Muscle of leg (tissue), 16 donors: ENCODE measurements at places on chromosomes 7 and 10. TPM values are rescaled to one million over a fixed set of nuclear protein-coding genes. Genes with fewer than 3 reads are reported as not detected.

The MRLN gene
- 254 TPM for total RNA-seq

DNA sequence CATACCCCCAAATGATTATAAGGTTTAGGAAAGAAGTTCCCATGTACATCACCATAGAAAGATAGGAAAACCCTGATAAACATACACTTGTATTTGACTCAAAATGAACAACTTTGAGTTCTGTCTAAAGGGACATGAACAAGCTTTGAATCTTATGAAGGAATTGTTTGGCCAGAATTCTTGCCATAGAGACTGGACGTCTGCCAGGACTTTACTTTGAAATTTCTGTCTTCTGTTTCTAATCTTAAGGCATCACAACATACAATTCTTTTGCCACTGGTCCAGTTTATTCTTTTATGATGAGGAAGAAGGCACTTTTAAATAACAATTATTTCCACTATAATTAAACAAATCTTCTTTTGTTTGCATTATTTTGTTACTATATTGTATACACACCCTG lies 26.2 kb upstream of the CYP26C1 start:
- H3K36me3 ChIP-seq: no peaks in the 10 kb centered on the region
- peak; percentile 25 for DNase-seq
- no peaks in the 10 kb centered on the region for H3K27me3 ChIP-seq
- H3K27ac ChIP-seq: no peak overlapping the region
- H3K4me1 ChIP-seq: peaks cover 2% of the 10 kb centered on the region

The ZNF425 gene
- 3.4 TPM for total RNA-seq

The BTBD16 gene
- 0.27 TPM for total RNA-seq

The ASB10 gene
- total RNA-seq: 3.1 TPM

The NEBL gene
- 3.2 TPM for total RNA-seq

DNA sequence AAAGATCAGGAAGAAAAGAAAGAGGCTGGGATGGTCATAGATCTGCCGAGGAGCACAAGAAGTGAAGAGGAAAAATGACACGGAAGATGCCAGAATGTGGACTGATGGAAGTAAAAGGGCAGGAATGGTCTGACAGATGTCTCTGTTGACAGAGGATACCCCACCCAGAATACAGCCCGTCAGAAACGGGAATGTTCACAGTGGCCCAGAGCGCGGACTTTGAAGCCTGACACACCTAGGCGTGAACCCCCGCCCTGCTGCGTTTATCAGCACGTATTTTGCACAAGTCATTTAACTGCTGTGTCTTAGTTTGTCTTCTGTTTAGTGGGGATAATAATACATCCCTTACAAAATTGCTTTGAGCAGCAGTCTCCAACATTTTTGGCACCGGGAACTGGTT lies 27.1 kb downstream of the AKR1B1 start:
- H3K4me3 ChIP-seq: peak overlapping the region; percentile 28
- no peaks in the 10 kb centered on the region for H3K27me3 ChIP-seq
- H3K4me1 ChIP-seq: peaks cover 8% of the 10 kb centered on the region
- peak overlapping the region; percentile 87 for H3K27ac ChIP-seq

DNA sequence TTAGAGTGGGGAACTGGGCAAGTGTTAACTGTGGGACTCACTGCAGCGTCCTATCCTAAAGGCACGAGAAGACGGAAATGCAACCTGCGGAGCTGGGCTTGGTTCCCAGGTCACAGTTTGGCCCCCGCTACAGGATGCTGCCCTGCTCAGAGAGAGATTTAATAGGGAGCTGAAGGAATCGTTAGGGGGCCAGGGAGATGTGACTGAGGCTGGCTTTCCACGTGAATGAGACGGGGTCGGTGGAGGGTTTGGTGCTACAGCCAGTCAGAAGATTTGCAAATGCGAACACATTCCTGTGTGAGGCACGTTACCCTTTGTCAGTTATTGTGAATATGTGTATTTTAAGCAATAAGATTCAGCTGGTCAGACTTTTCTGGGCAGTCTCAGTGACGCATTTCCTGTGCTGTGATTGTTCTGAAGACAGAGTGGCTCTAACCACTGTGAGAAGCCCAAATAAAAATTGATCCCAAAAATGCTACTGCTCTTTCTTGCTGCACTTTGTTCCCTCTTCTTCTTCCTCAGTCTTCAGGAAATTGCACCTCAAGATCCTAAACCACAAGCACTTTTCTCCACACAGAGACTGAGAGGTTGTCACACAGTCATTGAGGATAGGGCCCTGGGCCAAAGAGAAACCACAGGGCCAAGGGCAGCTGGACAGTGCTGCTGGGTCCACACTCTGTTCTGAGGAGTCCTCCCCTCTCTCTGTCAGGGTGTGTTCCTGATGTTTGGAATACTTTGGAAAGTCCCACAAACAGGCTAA lies 21.2 kb downstream of the CYP17A1 start:
- peak overlapping the region; percentile 92 for H3K27ac ChIP-seq
- peaks cover 58% of the 10 kb centered on the region for H3K4me1 ChIP-seq
- H3K27me3 ChIP-seq: no peaks in the 10 kb centered on the region
- H3K36me3 ChIP-seq: peaks cover 49% of the 10 kb centered on the region
